ENCODE measurements at places on chromosomes 1 and 21.

DNA sequence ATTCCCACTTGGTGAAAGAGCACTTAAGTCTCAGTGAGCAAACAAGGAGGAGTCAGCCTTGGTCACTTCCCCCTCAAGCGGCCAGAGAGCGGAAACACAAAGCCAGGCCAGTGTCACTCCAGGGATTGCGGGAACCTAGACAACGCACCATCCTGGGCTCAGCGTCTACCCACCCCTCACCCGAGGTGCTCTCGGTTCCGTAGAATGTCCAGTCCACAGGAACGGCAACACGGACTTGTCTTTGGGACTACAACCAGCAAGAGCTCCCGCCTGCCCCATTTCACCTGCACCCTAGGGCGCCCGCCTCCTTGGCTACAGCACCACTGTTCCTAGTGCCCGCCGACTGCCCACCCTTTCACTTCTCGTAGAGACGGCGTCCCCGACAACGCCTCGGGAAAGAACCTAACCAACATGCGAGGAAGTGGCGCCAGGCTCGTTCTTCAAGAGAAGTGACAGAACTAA lies 509 bp downstream of the GDAP2 start:
- no peak for DNase-seq

DNA sequence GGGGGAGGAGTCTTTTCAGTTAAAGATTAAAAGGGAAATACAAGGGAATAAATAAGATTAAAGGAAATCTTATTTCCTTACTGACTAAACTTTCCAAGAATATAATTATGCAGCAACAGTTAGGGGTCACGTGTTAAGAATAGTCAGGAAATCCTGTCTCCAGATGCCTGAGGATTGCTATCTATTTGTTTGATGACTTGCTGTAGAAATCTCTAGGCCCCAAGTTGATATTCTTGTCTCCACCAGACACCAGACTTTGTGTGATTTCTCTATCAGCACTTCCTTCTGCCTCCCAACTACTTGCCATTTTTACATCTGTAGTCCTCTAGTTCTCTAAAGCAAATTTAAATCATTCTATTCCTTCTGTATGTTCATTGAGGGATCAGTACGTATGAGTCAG lies 77.5 kb downstream of the RPAP2 start:
- no peak for DNase-seq

- DNase-seq = no peak
Observed at GRCh38 chr1:46488343-46489168, 1.1 kb upstream of the DMBX1 start.

GRCh38 chr21:34243562-34243961 lies 120.2 kb upstream of the KCNE2 start:
- no peak for DNase-seq

DNA sequence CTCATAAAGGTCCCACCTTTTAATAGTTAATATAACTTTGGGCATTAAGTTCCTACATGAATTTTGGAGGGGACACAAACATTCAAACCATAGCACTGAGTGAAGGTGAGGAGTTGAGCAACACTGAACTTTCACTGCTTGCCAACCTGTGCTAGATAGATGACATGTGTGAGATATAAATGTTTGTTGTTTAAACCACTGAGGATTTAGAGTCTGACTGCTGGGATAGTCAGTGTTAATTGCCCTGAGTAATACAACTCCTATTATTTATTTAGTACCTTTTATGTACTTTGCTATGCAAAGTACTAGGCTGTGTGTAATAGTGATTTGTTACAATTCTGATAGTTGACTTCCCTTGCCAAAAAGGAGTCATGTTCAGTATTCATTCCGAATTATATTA lies 32.4 kb upstream of the SLC16A1 start:
- no peak for DNase-seq

DNA sequence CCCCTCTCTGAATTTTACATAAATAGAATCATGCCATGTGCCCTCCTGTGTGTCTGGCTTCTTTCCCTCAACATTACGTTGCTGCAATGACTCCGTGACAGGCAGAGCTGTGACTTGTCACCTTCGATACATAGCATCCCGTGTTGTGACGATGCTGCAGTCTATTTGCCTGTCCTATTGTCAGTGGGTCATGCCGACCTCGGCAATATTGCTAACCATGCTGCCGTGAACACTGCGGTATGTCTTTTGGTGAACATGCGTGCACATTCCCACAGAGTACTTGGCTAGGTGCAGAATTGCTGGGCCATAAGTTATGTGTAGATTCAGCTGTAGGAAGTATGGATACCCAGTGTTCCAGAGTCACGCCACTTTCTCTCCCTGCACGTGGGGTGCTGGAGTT lies 36.3 kb upstream of the TTC34 start:
- no peak for DNase-seq

DNA sequence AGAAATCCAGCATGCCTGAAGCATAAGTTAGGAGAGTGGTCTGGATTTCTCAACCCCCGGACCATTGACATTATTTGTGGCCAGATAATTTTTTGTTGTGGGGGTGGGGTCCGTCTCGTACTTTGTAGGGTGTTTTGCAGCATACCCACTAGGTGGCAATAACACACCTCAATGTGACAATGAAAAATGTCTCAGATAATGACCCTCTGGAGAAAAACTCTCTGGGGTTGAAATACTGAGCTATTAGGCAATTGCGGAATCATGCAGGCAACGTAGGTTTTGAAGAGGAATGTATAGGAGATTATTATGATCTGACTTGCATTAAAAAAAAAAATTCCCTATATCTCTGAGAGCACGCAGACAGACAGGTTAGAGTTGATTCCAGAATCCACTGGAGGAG lies 25.3 kb upstream of the RRP15 start:
- no peak for DNase-seq

- no peak for DNase-seq
Observed at GRCh38 chr1:217622042-217622441, 8.8 kb downstream of the GPATCH2 start.

GRCh38 chr1:156499194-156499841 lies 1.3 kb downstream of the MEF2D start:
- DNase-seq = no peak

GRCh38 chr1:218305472-218306064 lies 20.5 kb downstream of the RRP15 start:
- DNase-seq = no peak

Data from activated CD8-positive, alpha-beta memory T cell treated with anti-CD3 and anti-CD28 coated beads for 1 hour (primary cell).